Cerebellar nuclear complex (tissue), 1 donor: ENCODE measurements at places on chromosomes 7 and 10.

- no peak for DNase-seq
Observed at GRCh38 chr7:44706788-44707557, 41.7 kb upstream of the ZMIZ2 start.

DNA sequence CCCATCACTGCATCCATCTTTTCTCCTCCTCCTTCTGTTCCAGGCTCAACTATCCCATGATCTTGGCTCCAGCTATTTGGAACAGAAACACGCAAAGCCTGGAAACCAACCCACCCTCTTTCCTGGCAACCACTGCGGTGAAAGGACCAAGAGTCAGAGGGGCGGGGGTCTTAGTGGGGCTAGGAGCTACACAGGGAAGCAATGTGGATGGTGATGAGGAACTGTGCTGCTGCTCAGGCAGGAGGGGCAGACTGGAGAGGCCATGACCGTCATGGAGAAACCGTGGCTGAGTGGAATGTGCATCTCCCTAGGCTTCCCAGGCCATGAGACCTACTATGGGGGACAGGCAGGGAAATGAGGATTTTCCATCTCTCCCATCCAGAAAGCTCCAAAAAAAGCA, 25.6 kb downstream of the PLAC9 start:
- no peak for DNase-seq

GRCh38 chr7:110637252-110637651, 453.7 kb upstream of the LRRN3 start:
- DNase-seq, result no peak

DNA sequence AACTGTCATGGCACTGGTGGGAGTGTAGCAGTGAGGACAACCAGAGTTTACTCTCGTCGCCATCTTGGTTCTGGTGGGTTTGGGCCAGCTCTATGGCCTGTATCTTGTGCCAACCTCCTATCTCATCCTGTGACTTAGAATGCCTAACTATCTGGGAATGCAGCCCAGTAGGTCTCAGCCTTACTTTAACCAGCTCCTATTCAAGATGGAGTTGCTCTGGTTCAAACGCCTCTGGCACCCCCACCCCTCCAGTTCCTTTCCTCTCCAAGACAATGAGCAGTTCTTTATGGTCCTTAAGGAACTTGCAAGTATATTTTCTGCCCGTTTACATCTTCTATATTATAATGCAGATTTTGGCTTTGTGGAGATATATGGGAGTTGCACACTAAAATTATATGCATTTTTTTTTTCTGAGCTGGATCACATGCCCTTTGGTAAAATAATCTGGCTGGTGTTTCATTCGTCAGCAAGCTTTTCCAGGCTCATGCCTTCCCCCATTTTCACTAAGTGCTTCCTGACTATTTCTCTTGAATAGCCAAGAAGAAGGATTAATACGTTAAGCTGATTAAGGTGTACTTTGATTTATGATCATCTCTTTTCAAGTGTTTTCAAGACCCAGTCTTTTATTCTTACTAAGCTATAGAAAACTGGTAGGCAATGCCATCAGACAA, 11.2 kb upstream of the WIPF3 start:
- DNase-seq, result no peak

GRCh38 chr10:128151031-128151430, 24.8 kb upstream of the MKI67 start:
- no peak for DNase-seq
